Ecto neural progenitor cell (in vitro differentiated cells): ENCODE measurements at places on chromosomes 1 and 21.

DNA sequence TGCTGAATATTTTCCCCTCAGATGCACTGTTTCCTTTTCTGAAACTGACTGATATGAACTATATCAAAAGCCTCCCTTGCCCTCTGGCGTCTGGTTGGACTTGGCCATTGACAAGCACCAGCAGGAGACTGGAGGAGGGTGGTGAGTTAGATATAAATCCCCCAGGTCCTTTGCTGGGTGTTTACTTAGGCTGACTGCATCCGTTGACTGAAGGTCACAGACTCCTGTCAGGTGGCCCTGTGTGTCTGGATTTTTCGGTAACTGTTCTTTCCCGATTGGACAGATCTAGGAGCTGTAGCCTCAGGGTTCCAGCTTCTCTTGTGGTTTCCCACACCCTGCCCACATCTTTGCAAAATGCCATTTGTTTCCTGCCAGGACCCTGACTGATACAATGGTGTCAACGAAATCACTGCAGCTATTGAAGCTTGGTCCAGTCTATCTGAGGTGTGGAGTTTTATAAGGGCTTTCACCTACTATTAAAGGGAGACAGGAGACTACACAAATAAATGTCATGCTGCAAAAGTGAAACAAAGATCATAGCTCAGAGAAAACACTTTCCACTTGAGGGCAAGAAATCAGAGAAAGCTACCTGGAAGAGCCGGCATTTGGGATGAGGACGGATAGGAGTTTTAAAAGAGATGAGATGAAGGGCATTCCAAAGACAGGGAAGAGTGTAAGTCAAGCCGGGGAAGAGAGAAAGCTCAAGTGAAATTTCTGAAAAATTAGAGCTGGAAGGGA lies 1.5 kb upstream of the MAGI3 start:
- DNase-seq, result no peak

DNA sequence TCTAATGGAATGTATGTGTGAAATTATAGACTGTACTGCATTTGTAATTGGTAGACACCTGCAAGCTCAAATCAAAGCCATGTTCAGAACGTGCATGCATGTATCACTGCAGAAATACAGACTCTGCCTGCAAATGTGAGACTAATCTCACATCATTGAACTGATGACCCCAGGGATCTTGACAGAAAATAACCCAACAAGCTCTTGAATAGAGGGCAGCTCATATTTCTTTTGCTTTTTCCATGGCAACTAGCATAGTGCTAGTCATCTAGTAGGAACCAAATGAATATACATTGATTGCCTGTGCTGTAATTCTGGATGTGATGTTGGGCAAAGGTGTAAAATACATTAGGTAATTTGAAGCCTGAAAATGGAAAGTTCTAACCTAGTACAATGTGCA lies 62.4 kb downstream of the PTPRC start:
- no peak for DNase-seq

DNA sequence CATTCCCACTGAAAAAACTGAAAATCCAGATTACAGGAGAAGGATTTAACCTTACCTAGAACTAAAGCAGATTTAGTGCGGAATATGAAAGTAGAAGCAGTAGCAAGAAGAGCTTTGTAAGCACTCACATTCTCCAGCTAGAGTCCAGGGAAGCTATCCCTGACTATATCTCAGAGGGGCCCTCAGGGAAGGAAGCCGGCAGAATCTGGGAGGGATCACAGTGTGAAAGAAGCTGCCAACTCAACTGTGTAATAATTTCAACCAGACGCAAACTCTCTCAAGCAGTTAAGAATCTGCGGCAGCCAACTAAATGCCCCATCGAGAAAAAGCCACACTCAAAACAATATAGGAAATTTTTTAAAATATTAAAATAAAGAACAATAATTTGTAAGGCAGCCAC lies 163.8 kb downstream of the EIF4G3 start:
- no peak for DNase-seq

DNA sequence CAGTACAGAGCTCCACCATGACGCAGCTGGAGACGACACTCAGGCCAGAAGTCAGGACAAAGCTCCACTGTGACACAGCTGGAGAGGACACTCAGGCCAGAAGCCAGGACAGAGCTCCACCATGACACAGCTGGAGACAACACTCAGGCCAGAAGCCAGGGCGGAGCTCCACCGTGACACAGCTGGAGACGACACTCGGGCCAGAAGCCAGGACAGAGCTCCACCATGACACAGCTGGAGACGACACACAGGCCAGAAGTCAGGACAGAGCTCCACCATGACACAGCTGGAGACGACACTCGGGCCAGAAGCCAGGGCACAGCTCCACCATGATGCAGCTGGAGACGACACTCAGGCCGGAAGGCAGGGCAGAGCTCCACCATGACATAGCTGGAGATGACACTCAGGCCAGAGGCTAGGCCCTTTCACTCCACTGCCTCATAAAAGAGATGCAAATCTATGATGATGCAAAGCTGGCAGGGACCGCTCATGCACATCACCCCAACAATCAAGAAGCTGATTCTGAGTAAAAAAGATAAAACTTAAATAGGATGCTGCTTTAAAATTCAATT lies 13.6 kb upstream of the OR2B11 start:
- no peak for DNase-seq

DNA sequence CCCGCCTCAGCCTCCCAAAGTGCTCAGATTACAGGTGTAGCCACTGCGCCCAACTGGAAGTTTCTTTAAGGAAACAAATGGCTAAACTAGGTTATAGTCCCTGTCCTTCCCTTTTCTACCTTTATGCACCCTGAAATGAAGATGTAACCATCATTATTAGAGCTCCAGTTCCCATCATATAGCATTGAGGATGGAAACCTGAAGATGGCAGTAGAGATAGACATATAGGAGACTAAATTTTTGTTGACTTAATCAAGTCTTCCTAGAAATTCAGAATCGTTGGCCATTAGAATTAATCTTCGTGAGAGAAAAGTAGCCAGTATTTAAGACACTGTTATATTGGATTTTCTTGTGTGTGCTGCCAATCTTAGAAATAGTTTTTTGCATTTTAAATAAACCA lies 1016.3 kb upstream of the NCAM2 start:
- no peak for DNase-seq

DNA sequence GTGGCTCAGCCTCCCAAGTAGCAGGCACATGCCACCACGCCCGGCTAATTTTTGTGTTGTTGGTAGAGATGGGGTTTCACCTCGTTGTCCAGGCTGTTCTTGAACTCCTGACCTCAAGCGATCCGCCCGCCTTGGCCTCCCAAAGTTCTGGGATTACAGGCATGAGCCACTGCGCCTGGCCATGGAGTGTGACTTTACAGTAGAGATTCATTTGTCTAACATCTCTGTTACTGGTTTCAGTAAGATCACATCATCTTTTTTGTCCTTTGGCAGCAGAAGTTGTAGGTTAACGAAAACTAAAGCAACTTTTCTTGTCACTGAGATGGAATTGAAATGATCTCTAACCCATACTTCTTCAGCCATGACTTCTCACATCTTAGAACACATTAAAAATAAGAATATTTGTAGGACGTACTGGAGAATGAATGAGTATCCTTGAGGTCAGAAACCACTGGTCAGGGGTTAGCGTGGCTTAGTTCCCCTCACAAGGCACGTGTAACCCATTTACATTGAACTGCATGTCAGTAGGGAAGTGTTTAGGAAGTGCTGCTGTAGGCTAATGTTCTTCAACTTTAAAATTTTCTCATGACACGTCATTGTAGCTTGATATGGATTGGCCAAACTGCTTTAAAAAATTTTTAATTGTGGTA lies 75.9 kb downstream of the CAMTA1 start:
- DNase-seq, result no peak

- DNase-seq, result no peak
Measured at GRCh38 chr21:26832546-26832945, 12.7 kb downstream of the ADAMTS1 start.

DNA sequence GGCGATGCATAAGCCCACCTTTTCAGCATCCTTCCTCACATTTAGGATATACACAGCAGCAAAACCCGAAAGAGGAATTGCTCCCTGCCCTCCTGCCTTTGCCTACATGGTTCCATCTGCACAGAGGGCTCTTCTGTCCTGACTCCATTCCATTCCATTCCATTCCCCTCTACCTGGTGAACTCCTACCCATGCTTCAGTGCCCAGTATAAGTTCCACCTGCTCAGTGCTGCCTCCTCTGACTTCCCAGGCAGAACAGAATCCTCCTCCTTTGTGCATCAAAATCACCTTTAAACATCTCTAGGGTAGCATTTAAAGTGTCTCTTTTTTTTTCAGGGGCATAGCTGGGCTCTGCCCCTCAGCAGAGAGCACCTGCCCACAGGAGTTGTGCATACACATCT lies 112.9 kb downstream of the PCNX2 start:
- no peak for DNase-seq

GRCh38 chr21:36640721-36641244 lies 58.1 kb upstream of the SIM2 start:
- DNase-seq, result no peak

GRCh38 chr1:170164103-170164763 lies 18.5 kb downstream of the NTMT2 start:
- DNase-seq, result no peak

DNA sequence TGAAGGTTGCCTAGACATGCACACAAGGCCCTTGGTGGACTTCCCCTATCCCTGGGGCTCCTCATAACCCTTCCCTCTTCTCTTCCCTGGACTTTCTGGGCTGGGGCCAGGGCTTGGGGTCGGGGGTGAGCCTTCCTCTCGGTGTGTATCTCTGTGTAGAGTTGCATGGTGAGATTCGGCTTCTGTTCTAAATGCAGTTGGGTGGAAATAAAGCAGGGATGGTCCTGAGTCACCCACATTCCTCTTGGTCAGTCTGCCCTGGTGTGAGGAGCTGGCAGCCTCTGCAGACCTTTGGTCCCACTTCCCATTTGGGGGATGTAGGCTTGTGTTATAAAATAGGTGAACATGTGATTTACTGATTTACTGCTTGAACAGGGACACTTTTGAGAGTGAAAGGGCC lies 38.0 kb downstream of the ADARB1 start:
- no peak for DNase-seq

GRCh38 chr1:151968791-151969399 lies 24.8 kb downstream of the S100A10 start:
- DNase-seq, result no peak

DNA sequence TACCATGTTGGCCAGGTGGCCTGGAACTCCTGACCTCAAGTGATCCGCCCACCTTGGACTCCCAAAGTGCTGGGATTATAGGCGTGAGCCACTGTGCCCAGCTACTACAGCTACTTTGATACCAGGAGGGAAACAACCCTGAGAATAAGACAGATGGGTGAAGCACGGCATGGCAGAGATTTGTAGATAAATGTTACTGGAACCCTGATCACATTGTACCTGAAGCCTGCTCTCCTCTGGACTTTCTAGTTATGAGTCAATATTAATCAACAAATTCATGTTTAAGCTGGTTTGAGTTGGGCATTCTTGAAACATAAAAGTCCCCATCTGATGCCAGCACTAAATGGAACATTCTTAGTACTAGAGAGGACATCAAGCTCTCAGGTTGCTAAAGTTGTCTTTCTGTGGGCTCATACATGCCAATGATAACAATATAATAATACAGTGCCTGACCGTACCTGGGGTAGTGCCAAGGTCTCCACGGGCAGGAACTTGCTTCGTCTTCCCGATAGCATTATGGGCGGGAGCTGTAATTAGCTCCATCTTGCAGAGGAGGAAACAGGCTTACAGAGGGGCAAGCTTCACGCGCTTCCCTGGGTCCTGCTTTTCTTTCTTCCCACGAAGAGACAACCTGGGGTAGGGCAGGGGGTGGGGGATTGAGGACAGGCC lies 30.7 kb upstream of the SLC19A1 start:
- no peak for DNase-seq

DNA sequence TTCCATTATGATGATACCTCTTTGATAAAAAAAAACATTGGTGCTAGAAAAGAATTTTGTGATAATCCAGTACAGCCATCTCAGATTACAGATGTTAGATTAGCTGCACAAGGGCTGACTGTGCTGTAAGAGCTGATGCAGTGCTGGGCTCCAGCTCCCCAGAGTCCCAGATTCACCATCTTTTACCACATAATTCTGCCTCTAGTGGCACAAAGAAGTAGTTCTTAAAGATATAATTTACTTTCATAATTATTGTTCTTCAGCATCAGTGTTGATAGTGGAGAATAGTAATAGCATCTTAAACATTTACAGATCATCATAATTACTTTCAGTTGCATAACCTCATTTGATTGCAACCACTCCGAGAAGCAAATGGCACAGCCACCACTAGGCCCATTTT lies 262.1 kb downstream of the BRINP2 start:
- no peak for DNase-seq

DNA sequence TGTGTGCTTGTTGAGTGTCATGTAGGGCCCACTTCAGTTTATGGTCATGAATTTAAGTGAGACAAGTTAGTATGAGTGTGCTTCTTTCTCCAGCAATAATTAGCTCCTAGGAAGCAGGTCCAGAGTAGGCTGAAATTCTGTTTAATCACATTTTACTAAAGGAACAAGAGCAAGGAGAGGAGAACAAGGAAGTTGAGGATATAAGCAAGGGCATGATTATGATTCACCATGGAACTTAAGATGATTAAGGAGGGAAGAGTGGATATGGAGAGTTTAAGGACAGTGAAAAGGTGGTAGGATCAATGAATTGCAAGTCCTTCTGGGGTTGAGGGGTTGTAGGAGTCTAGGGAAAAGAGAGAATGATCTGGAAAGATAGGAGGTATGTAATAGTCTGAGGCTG lies 3.1 kb upstream of the DIPK1A start:
- DNase-seq, result no peak

DNA sequence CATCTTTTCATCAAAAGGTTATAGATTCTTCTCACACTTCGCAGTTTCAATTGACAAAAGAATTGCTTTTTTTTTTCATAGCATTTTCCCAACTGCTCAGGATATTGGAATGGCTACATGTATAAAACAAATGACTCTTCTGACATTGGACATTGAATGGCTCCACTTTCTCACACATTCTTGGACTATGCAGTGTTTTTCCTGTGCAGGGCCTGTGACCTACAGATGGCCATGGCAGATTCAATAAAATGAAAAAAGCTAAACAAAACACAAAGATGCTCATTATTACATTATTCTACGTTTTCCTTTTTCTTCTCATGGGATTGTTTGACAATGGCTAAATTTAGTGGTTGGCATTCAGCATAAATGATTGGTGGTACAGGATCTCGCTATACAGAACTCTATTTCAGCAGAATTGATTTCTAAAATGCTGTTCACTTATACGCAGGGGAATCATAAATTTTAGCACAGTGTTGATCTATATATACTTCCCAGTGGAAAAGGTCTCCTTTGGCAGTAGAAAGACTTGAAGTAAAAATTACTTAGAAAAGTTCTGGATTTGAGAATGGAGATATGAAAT lies 115.6 kb upstream of the ADAMTS5 start:
- DNase-seq, result no peak

GRCh38 chr1:108583757-108584427 lies 24.0 kb downstream of the EEIG2 start:
- DNase-seq, result no peak

GRCh38 chr1:8407652-8408051 lies 89.7 kb downstream of the SLC45A1 start:
- DNase-seq, result no peak

DNA sequence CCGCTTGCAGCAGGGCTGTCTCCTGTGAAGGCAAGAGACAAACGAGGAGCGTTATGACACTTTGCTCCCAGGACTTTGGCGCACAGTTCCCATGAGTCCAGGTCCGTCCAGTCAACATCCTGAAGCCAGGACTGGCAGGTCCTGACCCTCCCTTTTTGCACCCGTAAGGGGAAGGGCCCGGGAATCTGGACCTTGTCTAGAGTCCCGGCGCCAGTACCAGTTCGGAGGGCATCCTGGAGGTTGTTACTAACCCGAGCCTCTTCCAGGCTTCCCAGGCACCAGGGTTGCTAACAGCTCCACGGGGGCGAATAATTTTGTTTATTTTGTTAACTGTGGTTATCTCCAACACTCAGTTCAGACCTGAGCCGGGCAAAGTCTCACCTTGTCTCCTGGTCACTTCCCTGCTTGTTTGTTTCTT lies 682 bp upstream of the RWDD3 start:
- no peak for DNase-seq
